ENCODE measurements at places on chromosomes 2 and 18.

DNA sequence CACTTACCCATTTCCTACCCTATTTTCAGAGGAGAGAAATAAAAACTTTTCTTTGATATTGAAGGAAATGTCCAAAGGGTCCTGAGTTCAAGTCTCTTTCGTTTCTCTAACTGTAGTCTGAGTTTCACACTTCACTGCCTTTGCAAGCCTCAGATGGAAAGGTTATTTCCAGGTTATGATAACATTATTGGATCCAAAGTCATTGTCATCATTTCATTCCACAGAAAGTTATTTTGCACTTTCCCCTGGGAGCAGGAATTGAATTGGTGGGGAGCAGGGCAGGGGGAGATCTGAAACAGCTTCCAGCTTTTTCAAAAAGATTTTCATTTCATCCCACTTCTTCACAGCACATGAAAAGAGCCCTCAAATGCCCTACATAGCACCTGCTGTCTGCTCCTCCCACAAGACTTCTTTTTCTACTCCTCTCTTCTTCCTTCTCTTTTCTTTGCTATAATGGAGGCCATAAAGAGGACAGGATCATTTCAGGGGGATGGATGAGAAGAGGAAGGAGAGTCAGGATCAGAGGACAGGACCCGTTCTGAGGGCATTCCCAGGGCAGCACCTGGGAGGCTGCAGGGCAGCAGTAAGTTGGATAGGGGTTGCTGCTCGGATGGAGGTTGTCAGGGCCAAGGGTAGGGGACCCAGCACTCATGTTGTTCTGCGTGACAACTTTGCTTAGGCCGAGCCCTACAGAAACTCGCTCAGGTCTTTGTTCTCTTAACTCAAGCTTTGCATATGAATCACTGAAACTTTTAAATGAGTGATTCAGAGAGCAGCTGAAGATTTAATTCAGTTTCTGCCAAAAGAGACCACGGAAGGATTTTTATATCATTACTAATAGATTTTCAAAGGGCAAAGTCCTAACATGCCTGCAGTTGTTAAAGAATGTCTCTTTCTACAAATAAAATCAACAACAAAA is 11.4 kb upstream of the GALNT5 start:
- DNase-seq: no peak

- no peak for DNase-seq
Observed at GRCh38 chr2:27489118-27489497, 435 bp downstream of the IFT172 start.

GRCh38 chr18:25896956-25897355 is 193.5 kb downstream of the SS18 start:
- no peak for DNase-seq

GRCh38 chr2:119838179-119838578 is 78.5 kb downstream of the PTPN4 start:
- DNase-seq: no peak

DNA sequence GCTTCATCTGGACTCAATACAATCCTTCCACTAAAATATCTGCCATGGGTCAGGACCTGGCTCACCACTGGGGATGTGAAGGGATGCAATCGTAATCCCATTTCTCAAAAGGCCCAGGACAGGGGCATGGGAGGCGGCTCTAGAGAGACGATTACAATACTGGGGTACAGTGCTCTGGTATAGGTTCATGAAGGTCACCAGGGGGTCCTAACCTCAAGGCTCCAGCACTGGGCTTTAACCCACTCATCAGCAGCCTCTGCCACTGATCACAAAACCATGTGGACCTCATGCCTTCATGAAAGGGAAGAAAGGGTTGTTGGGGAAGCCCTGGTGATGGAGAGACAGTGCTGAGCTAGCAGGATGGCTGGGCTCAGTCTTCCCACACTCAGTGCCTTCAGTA is 48.8 kb downstream of the ADD2 start:
- DNase-seq: no peak

All from activated gamma-delta T cell treated with Interleukin-2 at 50 U/mL for 16 hours (primary cell).